ENCODE measurements at places on chromosomes 5 and 9.

- no peak for DNase-seq
These were observed 1.1 kb downstream of the GSN start for GRCh38 chr9:121268851-121269641.

DNA sequence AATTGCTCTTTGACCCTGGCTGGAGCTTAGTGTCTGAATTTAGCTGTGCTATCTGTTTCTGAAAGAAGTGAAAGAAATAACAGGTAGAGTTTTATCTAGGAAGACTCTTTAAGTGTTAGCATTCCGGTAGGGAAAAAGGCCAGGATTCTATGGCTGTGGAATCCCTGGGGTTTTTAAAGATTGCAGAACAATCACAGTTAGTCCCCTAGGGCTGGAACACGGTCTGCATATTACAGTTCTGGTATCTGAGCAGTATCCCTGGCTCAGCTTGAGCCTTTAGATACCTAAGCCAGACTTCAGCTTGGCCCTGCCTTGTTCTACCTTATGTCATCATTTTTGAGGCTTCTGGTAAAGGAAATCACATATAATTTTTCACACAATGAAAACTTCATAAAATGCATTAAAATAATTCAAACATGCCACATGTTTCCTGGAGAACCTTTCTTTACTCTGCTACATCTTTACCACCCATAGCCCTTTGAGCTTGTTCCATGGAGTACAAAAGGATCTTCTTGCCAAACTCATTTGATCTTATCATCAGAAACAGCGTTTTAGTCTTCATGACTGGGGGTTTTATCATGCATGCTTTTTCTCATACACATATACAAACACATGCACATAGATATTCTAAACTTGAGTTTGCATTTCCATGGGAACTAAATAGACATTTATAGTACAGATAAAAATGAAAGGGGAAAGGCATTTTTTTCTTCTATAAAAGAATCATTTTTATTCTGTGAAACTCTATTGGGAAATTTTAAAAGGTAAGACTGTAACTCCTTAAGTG, 410.8 kb downstream of the CETN3 start:
- no peak for DNase-seq

DNA sequence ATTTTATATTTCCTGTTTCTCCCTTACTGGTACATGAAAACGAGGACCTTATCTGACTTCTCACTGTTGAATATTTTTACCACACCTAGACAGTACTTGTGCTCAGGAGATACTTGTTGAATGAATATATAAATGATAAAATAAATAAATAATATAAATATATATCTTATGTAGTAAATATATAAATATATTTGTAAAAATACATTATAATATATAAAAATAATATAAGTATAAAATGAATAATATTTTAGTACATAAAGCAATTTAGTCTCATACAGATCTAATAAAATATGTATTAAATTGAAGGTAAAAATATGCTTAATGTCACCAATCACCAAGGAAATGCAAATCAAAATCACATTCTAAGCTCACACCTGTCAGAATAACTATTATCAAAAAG, 360.6 kb downstream of the EFNA5 start:
- no peak for DNase-seq

DNA sequence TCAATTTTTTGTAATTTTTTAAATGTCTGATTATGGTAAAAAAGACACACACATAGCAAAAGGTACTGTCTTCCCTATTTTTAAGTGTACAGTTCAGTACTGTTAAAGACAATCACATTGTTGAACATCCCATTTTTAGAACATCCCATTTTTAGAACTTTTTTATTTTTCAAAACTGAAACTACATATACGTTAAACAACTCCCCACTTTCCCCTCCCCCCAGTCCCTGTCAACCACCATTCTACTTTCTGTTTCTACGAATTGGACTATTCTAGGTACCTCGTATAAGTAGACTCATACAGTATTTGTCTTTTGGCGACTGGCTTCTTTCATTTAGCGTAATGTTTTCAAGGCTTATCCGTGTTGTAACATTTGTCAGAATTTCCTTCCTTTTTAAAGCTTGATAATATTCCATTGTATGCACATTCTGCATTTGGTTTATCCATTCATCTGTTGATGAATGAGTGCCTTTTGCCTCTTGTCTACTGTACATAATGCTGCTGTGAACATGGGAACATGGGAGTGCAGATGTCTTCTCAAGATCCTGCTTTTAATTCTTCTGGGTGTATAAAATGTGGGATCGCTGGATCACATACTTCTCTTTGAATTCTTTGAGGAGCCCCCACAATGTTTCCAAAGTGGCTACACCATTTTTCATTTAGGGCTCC, 154.0 kb downstream of the PIK3R1 start:
- no peak for DNase-seq

DNA sequence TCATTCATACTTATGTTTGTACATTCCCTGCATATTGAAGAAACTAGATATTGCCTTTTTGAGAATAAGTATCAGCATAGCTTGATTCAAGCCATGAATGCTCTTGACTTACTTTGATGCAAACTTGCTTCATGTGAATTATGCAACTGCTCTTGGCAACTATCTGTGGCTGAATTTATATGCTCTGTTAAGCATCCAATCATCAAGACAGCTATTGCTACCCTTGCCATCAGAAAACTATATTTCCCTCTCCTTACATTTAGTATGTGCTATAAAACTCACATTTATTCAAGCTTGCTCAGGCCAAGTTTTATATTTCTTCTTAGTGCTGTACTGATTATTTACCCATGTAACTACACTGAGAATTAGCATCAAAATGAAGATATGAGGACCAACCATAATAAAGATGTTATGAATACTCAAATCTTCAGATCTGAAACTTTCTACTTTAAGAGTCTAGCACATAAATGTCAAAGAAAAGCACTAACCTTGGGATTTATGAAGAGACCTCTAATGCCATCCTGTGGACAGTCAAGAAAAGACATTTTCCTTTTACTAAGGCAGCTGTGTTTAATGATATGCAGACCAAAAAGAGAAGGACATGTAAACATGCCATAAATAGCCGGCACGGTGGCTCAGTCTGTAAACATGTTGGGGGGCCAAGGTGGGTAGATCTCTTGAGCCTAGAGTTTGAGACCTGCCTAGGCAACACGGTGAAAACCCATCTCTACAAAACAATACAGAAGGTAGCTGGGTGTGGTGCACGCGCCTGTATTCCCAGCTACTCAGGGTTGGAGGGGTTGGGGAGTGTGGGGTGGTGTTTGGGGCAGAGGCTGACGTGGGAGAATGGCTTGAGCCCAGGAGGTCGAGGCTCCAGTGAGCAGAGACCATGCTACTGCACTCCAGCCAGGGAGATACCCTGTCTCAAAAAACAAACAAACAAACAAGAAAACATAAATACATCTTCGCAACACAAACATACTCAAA, 267.0 kb upstream of the TYRP1 start:
- no peak for DNase-seq

GRCh38 chr9:104992659-104993058, 64.7 kb upstream of the ABCA1 start:
- DNase-seq = no peak

DNA sequence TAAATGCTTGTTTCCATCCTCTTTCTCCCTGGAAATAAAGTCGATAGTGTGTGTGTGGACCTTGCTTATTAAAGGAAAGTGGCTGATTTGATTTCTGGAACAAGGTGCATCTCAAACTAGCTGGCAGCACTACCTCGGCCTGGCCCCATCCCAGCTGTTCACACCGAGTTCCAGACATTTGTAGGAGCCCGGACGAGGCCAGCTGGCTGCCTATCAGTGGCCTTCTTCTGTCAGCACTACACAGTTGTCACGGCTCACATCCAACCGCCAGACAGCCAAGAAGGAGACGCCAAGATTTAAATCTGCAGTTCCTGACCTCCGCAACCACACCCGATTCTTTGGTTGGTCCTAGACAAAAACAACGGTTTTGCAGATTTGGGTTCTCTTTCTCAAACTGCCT, 63.6 kb downstream of the PALM2AKAP2 start:
- no peak for DNase-seq

DNA sequence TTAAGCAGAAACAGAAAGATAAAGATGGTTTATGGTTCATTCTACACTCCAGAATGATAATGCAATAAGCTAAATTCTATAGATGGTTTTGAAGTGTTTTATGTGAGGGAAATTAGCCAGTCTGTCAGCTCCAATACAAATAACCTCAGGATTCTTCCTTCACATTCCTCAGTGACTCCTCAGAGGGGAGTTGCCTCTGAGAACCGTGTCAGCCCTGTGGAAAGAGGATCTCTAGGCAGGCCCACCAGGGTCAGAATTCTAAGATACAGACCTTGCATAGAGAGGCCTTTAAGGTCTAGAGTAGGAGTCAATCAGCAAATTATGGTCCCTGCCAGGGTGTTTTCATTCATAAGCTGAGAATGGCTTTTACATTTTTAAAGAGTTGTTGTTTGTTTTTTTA, 26.6 kb downstream of the RUSC2 start:
- DNase-seq = no peak

GRCh38 chr9:136026266-136026942, 65.2 kb upstream of the UBAC1 start:
- no peak for DNase-seq

DNA sequence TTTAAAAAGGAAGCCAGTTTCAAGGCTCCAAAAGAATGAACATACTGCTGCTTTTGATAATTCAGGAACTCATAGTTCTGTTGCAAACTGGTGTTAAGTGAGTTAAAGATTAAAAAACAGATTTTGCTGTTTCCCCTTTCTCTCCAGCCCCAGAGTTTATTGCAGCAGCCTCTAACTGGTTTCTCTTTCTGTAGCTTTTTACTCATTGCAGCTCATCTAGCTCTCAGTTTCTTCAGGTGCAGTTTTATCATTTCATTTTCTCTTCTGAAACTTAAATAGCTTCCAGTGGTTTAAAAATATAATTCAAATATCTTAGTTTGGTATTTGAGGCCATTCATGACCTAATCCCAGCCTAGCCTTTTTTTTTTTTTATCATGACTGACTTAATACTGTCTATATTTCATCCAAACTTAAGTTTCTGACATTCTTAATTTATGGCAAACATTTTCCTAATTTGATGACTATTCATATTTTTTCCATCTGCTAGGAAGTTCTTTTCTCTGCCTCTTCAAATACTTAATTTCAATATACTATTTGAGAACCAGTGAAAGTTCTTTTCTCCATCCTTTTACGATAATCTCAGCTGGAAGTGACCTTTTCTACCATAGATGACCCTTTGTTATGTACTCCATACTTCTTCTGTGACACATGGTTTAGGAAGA, 252.7 kb upstream of the GRIA1 start:
- no peak for DNase-seq

DNA sequence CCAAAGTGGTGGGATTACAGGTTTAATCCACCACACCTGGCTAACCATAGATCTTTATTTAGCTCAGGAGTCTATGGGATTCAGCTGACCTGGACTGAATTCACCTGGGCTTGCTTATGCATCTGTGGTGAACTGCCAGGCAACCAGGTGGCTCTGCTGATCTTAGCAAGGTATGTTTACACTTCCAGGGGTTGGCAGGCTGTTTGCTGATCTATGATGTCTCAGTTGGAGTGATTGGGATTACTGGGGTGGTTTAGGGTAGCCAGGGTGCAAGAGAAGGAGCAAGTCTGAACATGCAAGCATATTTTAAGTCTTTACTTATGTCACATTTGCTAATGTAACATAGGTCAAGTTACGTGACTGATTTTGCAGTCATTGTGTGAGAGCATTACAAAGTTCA, 63.6 kb upstream of the JAK2 start:
- DNase-seq = no peak

- DNase-seq = no peak
These were observed 132.0 kb upstream of the GRIA1 start for GRCh38 chr5:153358315-153358976.

DNA sequence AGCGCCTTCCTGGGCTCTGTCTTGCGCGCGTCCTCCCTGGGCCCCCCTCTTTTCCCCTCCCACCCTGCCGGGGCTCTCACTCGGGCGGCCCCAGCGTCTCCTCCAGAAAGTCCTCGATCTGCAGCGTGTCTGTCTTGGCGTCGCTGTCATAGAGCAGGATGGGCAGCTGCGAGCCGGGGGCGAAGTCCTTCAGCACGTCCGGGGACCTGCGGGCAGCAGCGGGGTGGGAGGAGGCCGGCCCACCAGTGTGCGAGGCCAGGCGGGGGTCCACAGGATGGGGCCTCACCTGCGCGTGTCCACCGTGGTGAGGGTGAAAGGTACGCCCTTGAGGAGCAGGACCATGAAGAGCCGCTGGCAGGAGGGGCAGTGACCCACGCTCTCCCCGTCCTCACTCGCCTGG, 1.0 kb downstream of the CLIC3 start:
- no peak for DNase-seq

DNA sequence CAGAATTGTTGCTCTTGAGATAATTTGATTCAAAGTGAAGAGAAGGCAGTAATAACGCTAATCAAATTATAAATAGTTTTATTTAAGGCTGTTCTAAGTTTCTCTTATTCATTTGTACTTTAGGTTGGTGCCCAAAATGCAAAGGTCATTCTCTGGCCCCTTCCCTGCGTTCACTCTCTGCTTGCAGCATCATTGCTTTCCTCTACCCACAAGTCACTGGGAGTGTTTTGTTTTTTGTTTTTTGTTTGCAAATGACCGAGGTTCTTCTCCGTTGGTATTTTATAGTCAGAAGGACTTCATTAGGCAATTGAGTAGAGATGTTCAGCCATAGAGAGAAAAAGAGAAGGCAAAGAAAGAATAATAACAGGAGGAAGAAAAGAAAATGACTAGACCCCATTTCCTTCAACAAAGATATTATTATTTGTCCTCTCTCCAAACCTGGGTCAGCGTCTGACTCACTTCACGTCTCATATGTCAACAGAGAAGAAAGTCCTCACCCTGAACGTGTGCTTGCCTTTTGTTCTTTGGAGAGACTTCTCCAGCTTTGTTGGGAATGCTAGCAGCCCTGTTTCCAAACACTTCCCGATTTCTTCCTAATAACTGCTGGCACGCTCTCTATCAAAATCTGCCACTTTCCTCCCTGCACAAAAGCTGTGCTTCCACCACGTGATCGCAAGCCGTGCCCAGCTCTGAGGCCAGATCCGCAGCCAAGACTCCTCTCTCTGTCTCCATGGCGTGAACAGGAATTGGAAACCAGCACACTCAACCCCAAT, 119.8 kb downstream of the EBF1 start:
- DNase-seq = no peak

GRCh38 chr5:45696206-45696836, at the start of gene HCN1:
Gene HCN1 (minus strand): TSS chr5:45696380.
- DNase-seq = no peak

- DNase-seq = no peak
These were observed 8.5 kb upstream of the SNX24 start for GRCh38 chr5:122836947-122837346.

GRCh38 chr9:70514273-70514672, 99.8 kb upstream of the KLF9 start:
- no peak for DNase-seq

- DNase-seq = no peak
These were observed 34.8 kb downstream of the HTR4 start for GRCh38 chr5:148619484-148619883.
